Memory B cell (primary cell): ENCODE measurements at places on chromosomes 7 and 10.

GRCh38 chr10:97538839-97539238 lies 33.7 kb upstream of the ANKRD2 start:
- DNase-seq = no peak

DNA sequence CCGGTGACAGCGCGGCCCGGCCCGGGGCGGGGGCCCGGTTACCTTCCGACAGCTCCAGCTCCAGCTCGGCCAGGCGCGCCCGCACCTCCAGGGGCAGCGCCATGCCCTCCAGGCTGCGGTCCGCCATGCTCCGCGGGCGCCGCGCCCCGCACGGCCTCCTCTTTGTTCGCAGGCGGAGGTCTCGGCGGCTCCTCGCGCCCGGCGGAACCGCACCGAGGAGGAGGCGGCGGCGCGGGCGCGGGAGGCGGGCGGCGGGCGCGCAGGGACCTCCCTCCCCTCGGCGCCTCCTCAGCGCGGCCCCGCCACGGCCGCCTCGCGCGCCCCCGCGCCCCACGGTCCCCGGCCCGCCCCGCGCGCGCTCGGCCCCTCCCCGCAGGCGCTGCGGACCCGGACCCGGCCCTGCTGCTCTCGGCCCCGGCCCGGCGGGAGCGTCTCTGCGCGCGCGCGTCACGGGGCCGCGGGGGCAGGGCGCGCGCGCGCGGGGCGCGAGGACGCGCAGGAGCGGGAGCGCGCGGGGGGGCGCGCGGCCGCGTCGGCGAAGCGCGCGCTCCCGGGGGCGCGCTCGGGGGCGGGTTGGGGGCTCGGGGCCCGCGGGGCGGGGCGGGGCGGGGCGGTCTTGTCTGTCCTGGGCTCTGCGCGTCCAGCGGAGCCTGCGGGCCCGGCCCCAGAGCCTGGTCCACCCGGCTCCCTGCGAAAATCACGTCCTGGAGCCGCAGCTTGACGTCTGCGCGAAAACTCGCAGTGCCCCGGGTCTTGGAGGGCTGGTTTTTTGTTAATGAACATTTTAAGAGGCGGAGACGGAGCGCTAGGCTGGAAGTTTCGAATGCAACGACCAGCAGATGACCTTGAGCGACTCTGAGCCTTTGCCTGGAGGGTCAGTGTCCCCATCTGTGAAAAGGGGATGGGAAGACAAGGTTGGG lies at the start of gene DIP2C:
DIP2C (minus strand) TSS at position 217 of the 920 bp plus-strand sequence; CDS start at position 127, 90 bp downstream.
- no peak for DNase-seq

- no peak for DNase-seq
These were observed 156.7 kb downstream of the RAPGEF5 start for GRCh38 chr7:22200238-22200637.

GRCh38 chr7:73978661-73979563 lies 49.1 kb upstream of the ELN start:
- DNase-seq = no peak

DNA sequence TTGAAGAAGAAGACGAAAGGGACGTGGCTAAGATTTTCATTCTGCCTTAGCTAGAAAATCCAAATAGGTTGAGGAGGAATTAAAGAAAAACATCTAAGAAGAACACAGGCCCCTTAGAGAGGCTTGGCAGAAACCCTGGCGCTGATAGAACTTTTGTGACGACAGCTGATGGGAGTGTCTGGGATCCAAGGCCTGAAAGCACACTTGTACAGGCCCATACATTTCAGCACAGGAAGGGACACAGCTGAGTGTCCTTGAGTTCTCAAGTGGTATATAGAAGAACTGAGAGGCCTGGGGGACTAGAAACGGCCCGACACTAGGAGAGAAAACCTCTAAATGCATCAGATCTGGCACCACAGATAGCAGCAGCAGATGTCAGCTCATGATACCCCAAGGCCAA lies 39.5 kb downstream of the PRPS1L1 start:
- no peak for DNase-seq

- DNase-seq = no peak
These were observed 230.5 kb upstream of the AUTS2 start for GRCh38 chr7:69367780-69368179.

DNA sequence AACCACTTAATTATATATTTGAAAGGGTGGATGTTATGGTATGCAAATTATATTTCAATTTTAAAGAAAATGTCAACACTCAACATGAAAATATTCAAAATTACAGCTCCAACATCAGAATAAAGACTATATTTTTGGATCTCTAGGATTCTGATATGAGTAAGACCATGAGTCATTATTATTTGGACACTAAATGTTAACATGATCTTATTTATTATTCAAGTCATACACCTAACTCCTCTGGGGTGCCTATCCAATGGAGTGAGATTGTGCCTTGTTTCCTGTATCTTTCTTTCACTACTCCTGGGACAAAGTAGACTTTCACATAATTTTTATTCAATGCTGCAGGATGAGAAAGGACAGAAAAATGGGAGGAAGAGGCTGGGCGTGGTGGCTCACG lies 135.2 kb upstream of the PRSS1 start:
- DNase-seq = no peak
